Regular cardiac myocyte (primary cell): ENCODE measurements at places on chromosomes 5 and 9. TPM values are rescaled to one million over a fixed set of nuclear protein-coding genes. Genes with fewer than 3 reads are reported as not detected.

The MTAP gene
- total RNA-seq: 33.5 and 49.5 TPM in 2 replicates

The HSD17B3 gene
- not detected in 2 replicates for total RNA-seq

The PNPLA7 gene
- 0.19 and 1.4 TPM in 2 replicates for total RNA-seq

The PKD2L2 gene
- total RNA-seq: 0.38 TPM in 1 of 2 replicates, not detected in the other

The ARL14EPL gene
- 0.19 TPM in 1 of 2 replicates, not detected in the other for total RNA-seq

The APBA1 gene
- total RNA-seq: 2.5 and 3.6 TPM in 2 replicates

The RLN2 gene
- total RNA-seq: not detected in 2 replicates

The FOXD4 gene
- 0.19 and 0.56 TPM in 2 replicates for total RNA-seq

The PPP3R2 gene
- total RNA-seq: not detected in 2 replicates

The LAMC3 gene
- total RNA-seq: under 0.01 TPM in 2 replicates

The PCDHA6 gene
- 0.38 and 3.1 TPM in 2 replicates for total RNA-seq

The SV2C gene
- total RNA-seq: under 0.01 TPM in 1 of 2 replicates, not detected in the other

The GRXCR2 gene
- not detected in 2 replicates for total RNA-seq

The NMUR2 gene
- total RNA-seq: not detected in 2 replicates

The CLPTM1L gene
- total RNA-seq: 300 and 367 TPM in 2 replicates

The MCIDAS gene
- not detected in 2 replicates for total RNA-seq

The ENTREP1 gene
- 0.28 and 0.38 TPM in 2 replicates for total RNA-seq

The BTNL8 gene
- not detected in 2 replicates for total RNA-seq

The IFNB1 gene
- total RNA-seq: not detected in 2 replicates

The LTC4S gene
- total RNA-seq: 0.19 and 1.4 TPM in 2 replicates

The NXNL2 gene
- 0.38 and 2.5 TPM in 2 replicates for total RNA-seq

The LCN1 gene
- under 0.01 TPM in 1 of 2 replicates, not detected in the other for total RNA-seq
